Stomach (tissue), 19 donors: ENCODE measurements at places on chromosomes 3 and 15. TPM values are rescaled to one million over a fixed set of nuclear protein-coding genes. Genes with fewer than 3 reads are reported as not detected.

DNA sequence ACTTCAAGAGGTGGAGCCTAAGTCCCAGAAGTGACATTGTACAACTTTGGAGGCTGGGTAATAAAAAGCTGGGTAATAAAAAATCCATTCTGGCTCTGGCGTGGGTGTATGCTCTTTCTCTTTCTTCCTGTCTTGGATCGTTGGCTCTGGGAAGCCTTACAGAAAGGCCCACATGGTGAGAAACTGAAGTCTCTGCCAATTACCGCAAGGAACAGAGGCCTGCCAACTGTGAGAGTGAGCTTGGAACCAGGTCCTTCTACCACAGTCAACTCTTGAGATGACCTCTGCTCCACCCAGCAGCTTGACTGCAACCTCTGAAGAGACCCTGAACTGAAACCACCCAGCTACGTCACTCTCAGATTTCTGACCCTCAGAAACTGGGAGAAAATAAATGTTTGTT, 51.0 kb downstream of the NR2F2 start:
- peaks cover 5% of the 10 kb centered on the region for H3K4me1 ChIP-seq
- no peak overlapping the region for H3K27ac ChIP-seq
- DNase-seq: peak; percentile 36
- no peaks in the 10 kb centered on the region for H3K36me3 ChIP-seq
- H3K4me3 ChIP-seq: no peak overlapping the region
- H3K27me3 ChIP-seq: no peaks in the 10 kb centered on the region

GRCh38 chr3:112308151-112308911, 14.3 kb upstream of the SLC9C1 start:
- H3K4me3 ChIP-seq: no peak overlapping the region
- peak overlapping the region; percentile 27 for H3K27ac ChIP-seq
- H3K27me3 ChIP-seq: no peaks in the 10 kb centered on the region
- peaks cover 23% of the 10 kb centered on the region for H3K4me1 ChIP-seq
- H3K36me3 ChIP-seq: no peaks in the 10 kb centered on the region

GRCh38 chr15:22936577-22937472, 43.3 kb downstream of the CYFIP1 start:
- H3K4me3 ChIP-seq: no peak overlapping the region
- DNase-seq: no peak
- H3K27ac ChIP-seq: no peak overlapping the region
- H3K27me3 ChIP-seq: no peaks in the 10 kb centered on the region

DNA sequence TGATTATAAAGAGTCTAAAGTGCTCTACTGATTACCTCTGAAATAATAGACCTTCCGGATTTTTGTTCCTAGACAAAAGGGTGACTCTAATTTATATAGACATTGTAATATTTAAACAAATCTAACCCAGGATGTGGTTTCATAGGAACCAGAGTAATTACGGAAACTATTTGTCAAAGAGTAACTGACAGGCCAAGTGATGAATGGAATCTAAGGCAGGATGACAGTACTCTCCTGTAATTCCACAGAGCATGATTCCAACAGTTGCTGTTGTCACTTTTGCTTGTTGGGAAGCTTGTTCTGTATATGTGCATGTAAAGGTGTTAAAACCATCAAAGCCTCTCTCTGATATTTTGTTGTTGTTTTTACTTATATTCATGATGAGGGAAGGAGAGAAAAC, 1141.0 kb downstream of the IGSF11 start:
- H3K36me3 ChIP-seq: no peaks in the 10 kb centered on the region
- H3K27me3 ChIP-seq: no peaks in the 10 kb centered on the region
- no peak overlapping the region for H3K27ac ChIP-seq
- no peak overlapping the region for H3K4me3 ChIP-seq
- no peaks in the 10 kb centered on the region for H3K4me1 ChIP-seq

GRCh38 chr15:84915606-84915958, 31.1 kb downstream of the SLC28A1 start:
- no peak overlapping the region for H3K4me3 ChIP-seq
- H3K27ac ChIP-seq: peak overlapping the region; percentile 77
- no peak for DNase-seq
- H3K27me3 ChIP-seq: no peaks in the 10 kb centered on the region
- peaks cover 15% of the 10 kb centered on the region for H3K4me1 ChIP-seq

GRCh38 chr15:40873694-40874561, at the start of gene RHOV:
RHOV (minus strand) TSS chr15:40874234; CDS start chr15:40874139, 95 bp downstream.
- peak; percentile 91 for DNase-seq
- H3K4me1 ChIP-seq: peaks cover 22% of the 10 kb centered on the region
- peak within 1 kb of the TSS; percentile 16 for H3K27ac ChIP-seq
- H3K27me3 ChIP-seq: no peaks in the 10 kb centered on the region
- peak within 1 kb of the TSS; percentile 56 for H3K4me3 ChIP-seq

GRCh38 chr3:76024640-76025039, 239.3 kb upstream of the ZNF717 start:
- H3K36me3 ChIP-seq: no peaks in the 10 kb centered on the region
- no peak overlapping the region for H3K4me3 ChIP-seq
- no peaks in the 10 kb centered on the region for H3K4me1 ChIP-seq
- H3K27me3 ChIP-seq: no peaks in the 10 kb centered on the region

DNA sequence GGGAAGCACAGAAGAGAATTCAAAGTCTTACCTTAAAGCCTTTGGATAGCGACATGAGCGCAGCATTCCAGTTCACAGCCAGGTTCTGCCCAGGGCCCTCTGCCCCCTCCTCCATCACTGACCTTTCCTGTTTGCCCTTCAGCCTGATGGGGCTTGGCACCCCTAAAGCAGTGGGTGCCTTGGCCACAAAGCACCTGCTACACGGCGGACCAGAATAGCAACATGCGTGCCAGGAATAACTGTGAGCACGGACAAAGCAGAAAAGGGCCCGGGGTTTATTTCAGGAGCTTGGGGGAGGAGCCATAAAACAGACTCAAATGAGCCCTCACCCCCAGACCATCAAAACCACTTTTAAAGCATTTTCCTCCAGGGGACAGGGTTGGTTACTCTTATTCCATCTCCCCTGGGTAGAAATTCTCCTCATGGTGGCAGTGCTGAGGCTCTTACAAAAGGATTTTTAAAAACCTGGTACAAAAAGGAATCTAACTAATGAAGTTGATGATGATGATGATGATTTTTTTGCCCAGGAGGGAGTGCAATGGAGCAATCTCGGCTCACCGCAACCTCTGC, 135.4 kb downstream of the KLF13 start:
- H3K4me1 ChIP-seq: no peaks in the 10 kb centered on the region
- no peaks in the 10 kb centered on the region for H3K36me3 ChIP-seq
- H3K4me3 ChIP-seq: no peak overlapping the region
- no peaks in the 10 kb centered on the region for H3K27me3 ChIP-seq
- DNase-seq: peak; percentile 15

GRCh38 chr15:73683777-73684580, at the start of gene CD276:
CD276 (plus strand) TSS chr15:73684383; CDS start chr15:73699640, 15,257 bp downstream.
- no peaks in the 10 kb centered on the region for H3K27me3 ChIP-seq
- peaks cover 42% of the 10 kb centered on the region for H3K4me1 ChIP-seq
- no peaks in the 10 kb centered on the region for H3K36me3 ChIP-seq
- peak; percentile 80 for DNase-seq
- H3K27ac ChIP-seq: peak within 1 kb of the TSS; percentile 87

DNA sequence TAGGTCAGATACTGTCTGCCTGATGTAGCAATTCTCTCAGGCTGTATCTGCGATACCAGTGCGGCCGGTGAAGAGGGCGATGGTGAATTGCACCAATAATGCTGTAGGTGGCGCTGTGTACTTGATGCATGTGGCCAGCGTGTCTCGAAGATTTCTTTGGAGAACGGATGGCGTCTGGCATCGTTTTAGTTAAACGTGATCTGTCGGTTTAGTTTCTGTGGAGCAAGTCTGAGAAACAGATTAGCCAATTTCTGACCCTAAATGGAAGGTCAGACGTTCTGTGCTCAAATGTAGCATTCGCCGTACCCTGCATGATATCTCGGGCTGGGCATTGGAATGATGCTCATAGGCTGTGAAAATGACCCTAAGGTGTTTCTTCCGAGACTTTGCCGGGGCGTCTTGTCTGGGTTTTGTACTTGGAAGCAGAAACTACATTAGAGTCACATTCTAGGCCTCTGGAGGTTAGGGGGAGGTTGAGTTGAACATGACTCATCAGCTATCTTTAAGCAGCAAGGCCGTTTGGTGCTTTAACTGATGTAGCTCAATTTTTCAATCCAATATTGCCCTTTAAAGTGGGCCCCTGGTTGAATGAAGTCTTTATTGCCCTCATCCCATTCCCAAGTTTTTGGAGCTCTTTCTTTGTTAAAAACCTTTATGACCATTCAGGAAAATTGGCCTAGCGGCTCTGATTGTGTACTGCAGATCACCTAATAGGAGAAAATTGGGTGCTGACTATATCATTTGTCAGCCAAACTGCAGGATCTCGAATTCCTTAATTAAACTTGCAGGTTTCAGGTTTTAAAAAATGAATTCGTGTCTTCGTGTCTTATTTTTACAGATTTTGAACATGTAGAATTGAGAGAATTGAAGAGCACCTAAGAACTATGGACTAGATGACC, 80.0 kb downstream of the SQOR start:
- peak; percentile 86 for DNase-seq
- H3K27me3 ChIP-seq: peaks cover 5% of the 10 kb centered on the region
- no peak overlapping the region for H3K4me3 ChIP-seq
- H3K27ac ChIP-seq: no peak overlapping the region
- no peaks in the 10 kb centered on the region for H3K36me3 ChIP-seq
- peaks cover 5% of the 10 kb centered on the region for H3K4me1 ChIP-seq

DNA sequence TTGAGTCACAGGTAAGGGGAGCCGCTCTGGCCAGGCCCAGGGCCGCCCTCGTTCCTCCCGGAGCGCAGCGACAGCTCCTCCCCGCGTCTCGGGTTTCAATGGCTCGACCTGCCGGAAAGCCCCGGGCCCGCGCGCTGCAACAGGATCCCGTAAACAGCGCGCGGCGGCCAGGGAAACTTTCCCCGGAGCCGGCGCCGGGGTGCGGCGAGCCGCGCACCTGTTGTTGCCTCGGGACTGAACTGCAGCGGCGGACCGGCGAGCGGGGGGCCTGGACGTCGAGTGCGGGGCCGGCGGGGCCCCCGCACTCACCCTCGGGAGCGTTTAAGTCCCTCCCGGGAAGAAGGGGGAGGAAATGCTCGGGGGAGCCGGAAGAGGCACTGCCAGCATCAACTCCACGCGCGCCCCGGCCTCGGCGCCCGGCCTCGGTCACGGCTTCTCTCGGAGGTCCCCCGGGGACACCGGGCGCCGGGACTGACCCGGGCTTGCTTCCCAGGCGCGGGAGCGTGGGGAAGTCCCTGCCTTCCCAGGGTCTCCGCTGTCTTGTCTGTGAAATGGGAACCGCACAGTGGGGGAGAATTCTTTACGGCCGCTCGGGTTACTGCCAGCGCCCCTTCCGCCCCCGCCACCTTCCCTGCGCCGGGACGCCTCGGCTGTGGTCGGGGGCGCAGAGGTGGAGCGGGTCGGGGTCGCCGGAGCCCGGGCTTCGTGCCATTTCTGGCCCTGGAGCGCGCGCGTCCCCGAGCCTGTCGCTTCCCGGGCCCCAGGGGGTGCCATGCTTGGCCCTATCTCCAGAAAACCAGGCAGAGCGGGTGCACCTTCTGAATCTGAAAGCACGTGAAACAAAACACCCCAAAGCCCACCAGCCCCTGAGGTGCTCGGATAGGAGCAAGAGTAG, 7.5 kb upstream of the PGPEP1L start:
- H3K27me3 ChIP-seq: peaks cover 9% of the 10 kb centered on the region
- peak; percentile 92 for DNase-seq
- H3K4me3 ChIP-seq: peak overlapping the region; percentile 64
- peak overlapping the region; percentile 90 for H3K27ac ChIP-seq
- H3K36me3 ChIP-seq: no peaks in the 10 kb centered on the region

GRCh38 chr3:30400926-30401325, 205.5 kb upstream of the TGFBR2 start:
- H3K4me1 ChIP-seq: no peaks in the 10 kb centered on the region
- H3K36me3 ChIP-seq: no peaks in the 10 kb centered on the region
- DNase-seq: peak; percentile 6
- no peak overlapping the region for H3K27ac ChIP-seq
- H3K4me3 ChIP-seq: no peak overlapping the region
- no peaks in the 10 kb centered on the region for H3K27me3 ChIP-seq

- H3K4me3 ChIP-seq: no peak overlapping the region
- no peaks in the 10 kb centered on the region for H3K4me1 ChIP-seq
Measured at GRCh38 chr15:43067717-43068461, 37.9 kb downstream of the UBR1 start.

GRCh38 chr15:63436341-63436740, 54.7 kb upstream of the CA12 start:
- no peak for DNase-seq
- H3K4me1 ChIP-seq: peaks cover 19% of the 10 kb centered on the region
- H3K36me3 ChIP-seq: no peaks in the 10 kb centered on the region
- H3K27me3 ChIP-seq: no peaks in the 10 kb centered on the region
- H3K27ac ChIP-seq: peak overlapping the region; percentile 48

GRCh38 chr3:156764751-156765150, 61.4 kb upstream of the LEKR1 start:
- H3K36me3 ChIP-seq: no peaks in the 10 kb centered on the region
- no peaks in the 10 kb centered on the region for H3K4me1 ChIP-seq
- H3K4me3 ChIP-seq: no peak overlapping the region
- no peak for DNase-seq

DNA sequence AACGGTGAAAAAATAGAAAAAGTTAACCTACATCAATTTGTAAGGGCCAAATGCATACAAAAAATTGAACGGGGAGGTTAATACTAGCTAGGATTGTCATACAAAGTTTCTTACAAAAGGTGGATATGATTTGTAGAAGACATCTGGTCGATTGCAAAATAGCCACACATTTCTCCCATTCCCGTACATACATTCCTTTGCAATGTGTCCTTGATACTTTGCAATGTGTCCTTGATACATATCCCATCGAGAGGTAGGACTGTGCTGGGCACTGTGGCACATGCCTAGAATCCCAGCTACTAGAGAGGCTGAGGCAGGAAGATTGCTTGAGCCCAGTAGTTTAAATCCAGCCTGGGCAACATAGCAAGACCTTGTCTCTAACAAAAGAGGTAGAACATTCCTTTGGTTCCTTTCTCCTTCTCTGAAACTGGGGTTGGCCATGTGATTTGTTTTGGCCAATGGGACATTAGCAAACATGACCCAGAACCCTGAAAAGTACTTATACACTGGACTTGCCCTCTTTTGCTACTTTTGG, 9.5 kb downstream of the TTBK2 start:
- no peak overlapping the region for H3K27ac ChIP-seq
- no peaks in the 10 kb centered on the region for H3K27me3 ChIP-seq
- no peak for DNase-seq
- no peaks in the 10 kb centered on the region for H3K4me1 ChIP-seq

- no peaks in the 10 kb centered on the region for H3K4me1 ChIP-seq
- no peaks in the 10 kb centered on the region for H3K36me3 ChIP-seq
- no peak overlapping the region for H3K27ac ChIP-seq
- H3K27me3 ChIP-seq: no peaks in the 10 kb centered on the region
- no peak overlapping the region for H3K4me3 ChIP-seq
- no peak for DNase-seq
Measured at GRCh38 chr3:31421314-31422048, 111.2 kb upstream of the STT3B start.

GRCh38 chr3:110027446-110028080, 690.2 kb upstream of the DPPA4 start:
- H3K36me3 ChIP-seq: no peaks in the 10 kb centered on the region
- no peaks in the 10 kb centered on the region for H3K4me1 ChIP-seq
- no peaks in the 10 kb centered on the region for H3K27me3 ChIP-seq
- DNase-seq: no peak

Gene KLF15
- 82.9 TPM for total RNA-seq

Gene SERINC4
- not detected for total RNA-seq

Gene GOLGA6A
- total RNA-seq: not detected

Gene UACA
- total RNA-seq: 4.9 TPM

Gene CLRN1
- not detected for total RNA-seq

Gene CCR9
- total RNA-seq: not detected

Gene BTBD1
- total RNA-seq: 48.4 TPM

Gene TPRG1
- total RNA-seq: 3.6 TPM

Gene ADGRG7
- total RNA-seq: not detected

Gene FMN1
- 16.5 TPM for total RNA-seq

Gene MYLK
- 916 TPM for total RNA-seq

Gene CEMIP
- total RNA-seq: not detected

Gene HCLS1
- 49.5 TPM for total RNA-seq

Gene CFAP100
- total RNA-seq: not detected
